Nucleus accumbens (tissue), 56 donors: ENCODE measurements at places on chromosomes 5 and 9.
A peak's percentile ranks its signal among the peaks of the same experiment; 100 is the strongest.

DNA sequence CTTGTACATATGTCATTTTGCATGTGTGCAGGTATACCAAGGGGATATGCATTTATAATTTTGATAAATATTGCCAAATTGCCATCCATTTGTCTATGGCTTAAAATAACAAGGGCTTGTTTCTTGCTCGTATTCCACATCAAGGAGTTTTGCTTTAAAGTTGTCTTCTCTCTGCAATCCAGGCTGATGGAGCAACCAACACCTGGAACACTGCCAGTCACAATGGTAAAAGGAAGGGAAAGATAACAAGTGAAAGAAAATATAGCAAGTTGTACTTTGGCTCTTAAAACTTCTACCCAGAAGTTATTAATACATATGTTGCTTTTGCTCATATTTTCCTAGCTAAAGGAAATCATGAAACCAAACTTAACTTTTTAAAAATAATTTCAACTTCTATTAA is 156.9 kb downstream of the UNC13B start:
- no peak for DNase-seq

DNA sequence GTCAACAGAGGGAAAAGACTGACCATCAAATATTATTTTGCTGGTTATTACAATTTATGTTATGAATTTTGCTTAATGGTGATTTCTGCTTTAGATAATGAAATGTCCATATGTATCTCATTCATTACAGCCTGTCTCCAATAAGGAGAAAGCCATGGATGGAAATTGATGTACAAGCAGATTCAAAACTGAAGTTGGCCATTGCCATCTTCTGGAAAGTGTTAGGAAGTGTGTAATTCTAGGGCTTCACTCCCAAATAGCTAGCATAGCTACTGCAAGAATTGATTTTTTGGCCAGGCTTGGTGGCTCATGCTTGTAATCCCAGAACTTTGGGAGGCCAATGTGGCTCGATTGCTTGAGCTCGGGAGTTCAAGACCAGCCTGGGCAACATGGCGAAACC is 45.8 kb downstream of the DYNC2I2 start:
- DNase-seq = no peak

GRCh38 chr9:126498331-126498730 is 115.4 kb upstream of the LMX1B start:
- no peak for DNase-seq

GRCh38 chr9:112503170-112503569 is 16.5 kb downstream of the KIAA1958 start:
- DNase-seq = no peak

GRCh38 chr9:137676998-137677397 is 58.2 kb downstream of the EHMT1 start:
- DNase-seq = no peak

- DNase-seq = no peak
Observed at GRCh38 chr9:130877300-130877699, 19.3 kb downstream of the QRFP start.

DNA sequence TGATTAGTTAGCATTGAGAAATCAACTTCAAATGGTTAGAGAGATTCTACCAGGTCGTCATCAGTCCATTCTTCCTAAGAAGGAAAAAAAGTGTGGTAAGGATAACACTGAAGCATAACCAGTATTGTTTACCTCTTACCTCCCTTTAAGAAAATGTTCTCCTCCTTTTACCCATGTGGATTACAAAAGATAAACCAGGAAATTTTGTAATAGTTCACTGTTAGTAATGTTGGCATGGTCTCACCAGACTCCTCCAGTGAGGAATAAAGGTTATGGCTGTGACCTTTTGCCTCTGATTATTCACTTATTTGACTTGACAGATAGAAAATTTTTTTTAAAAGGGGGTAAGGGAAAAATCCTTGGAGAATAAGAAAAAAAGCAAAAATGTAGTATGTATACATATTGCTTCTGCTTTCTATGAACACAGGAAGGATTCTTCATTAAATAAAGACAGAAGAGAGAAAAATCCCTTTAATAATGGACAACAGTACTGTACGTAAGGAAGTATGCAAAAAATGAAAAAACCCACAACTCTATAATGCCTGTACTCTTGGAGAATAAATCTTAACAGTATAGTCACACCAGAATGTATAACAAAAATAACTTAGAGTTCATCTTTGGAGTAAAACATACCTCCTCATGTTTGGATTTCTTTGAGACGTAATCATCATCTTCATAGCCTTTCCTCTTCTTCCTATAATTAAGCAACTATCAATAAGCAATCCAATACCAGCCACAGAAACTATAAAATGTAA is 18.1 kb downstream of the CCNH start:
- no peak for DNase-seq

GRCh38 chr5:21820527-21820926 is 1032.6 kb downstream of the CDH12 start:
- DNase-seq = no peak

DNA sequence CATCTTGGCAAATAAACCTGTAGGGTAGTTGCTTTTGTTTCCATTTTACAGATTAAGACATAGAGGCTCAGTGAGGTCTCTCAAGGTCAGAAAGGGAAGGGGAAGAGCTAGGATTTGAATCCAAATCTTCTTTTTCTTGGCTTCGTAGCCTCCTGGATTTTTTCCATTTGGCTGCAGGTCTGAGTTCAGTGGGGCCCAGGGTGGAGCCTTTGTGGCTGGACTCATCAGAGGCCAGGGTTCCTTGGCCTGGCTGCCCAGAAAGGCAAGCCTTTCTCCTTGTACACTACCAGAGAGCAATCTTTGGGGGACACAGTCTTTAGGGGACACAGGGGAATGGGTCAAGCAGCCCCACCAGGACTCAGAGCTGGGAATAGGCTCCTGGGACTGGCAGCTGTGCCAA is 10.5 kb upstream of the TRAF1 start:
- DNase-seq = no peak

GRCh38 chr9:107888773-107889227 is 399.2 kb upstream of the KLF4 start:
- DNase-seq = no peak

DNA sequence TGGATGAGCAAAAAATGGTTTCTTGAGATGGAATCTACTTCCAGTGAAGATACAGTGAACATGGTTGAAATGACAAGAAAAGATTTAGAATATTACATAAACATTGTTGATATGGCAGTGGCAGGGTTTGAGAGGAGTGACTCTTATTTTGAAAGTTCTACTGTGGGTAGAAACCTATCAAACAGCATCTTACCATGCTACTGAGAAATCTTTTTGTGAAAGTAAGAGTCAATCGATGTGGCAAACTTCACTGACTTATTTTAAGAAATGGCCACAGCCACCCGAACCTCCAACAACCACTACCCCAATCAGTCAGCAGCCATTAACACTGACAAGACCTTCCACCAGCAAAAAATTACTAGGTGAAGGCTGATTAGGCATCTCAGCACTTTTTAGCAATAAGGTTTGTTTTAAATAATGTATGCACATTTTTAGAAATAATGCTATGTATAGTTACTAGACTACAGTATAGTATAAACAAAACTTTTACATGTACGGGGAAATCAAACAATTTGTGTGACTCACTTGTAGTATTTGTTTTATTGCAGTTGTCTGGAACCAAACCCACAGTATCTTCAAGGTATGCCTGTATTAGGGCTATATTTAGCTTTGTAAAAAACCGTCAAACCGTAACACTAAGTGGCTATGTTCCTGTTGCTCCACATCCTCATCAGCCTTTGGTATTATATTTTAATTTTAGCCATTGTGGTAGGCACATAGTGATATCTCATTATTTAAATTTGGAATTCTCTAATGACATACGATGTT is 30.6 kb upstream of the ADAMTS6 start:
- no peak for DNase-seq

DNA sequence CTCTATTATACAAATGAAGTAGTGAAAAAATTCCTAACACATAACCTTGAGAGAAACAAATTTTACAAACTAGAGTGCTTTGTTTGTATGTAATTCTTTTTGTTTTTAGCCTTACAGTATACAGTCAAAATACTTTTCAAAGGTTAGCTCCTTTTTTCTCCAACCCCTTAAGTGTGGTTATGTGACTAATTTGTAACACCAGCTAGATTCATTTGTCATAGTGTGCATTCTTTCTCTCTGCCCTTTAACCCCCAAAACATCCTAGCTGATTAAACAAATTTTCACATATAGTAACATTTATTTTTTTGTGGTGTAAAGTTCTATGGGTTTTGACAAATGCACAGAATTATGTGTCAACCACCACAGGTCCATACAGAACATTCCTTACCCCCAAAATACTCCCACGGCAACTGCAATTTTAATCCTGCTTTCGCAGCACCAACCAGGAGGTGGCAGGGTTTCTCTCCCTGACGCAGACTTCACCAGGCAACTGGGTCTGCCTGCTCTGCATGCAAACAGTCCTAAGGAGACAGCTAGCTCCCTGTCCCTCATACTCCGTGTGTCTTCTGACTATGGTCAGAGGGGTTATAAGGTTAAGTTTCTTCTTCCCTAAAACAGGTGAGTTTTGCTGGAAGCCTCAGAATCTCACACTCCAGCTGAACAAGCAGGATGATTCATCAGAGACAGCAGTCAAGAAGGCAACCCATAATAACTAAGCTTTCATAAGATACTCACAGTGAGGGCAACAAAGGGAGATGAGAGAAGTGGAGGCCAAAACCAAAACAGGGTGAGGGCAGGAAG is 44.5 kb upstream of the NR5A1 start:
- DNase-seq = peak; percentile 13

- peak; percentile 66 for DNase-seq
Observed at GRCh38 chr5:149358294-149358651, 427 bp downstream of the PCYOX1L start.

DNA sequence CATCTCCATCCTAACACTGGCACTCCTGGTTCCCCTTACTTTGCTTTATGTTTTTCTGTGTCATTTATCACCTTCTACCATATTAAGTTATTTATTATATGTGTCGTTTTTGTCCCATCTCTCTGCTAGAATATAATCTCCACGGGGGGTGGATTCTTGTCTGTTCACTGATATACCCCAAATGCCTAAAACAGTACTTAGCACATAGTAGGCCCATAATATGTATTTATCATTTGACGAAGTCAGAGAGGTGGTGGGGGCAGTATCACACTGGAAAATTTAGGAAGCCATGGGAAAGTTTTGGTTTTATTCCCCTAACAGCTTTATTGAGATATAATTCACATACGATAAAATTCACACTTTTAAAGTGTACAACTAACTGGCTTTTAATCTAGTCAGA is 14.4 kb downstream of the ZCCHC9 start:
- DNase-seq = no peak
